ENCODE measurements at places on chromosomes 4 and X.

DNA sequence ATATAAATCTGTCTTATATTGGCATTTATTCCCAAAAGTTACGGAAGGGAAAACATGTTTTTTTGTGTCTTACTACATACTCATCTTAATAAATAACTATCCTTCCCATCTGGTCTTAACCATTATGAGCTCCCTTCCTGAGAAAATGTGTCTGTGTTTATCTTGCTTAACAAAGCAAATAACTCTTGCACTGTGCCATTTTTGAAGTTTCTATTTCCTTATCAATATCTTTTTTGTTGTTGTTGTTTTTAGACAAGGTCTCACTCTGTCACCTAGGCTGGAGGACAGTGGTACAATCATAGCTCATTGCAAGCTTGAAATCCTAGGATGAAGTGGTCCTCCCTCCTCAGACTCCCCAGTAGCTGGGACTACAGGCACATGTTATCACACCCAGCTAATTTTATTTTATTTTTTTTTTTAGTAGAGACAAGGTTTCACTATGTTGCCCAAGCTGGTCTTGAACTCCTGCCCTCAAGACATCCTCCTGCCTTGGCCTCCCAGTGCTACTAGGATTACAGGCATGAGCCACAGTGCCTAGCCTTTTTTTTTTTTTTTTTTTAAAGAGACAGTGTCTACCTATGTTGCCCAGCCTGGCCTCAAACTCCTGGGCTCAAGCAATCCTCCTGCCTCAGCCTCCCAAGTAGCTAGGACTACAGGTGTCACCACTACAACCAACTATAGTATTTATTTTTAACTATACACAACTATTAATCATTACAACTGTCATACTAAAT, 36.9 kb downstream of the CNOT6L start:
- DNase-seq = no peak

DNA sequence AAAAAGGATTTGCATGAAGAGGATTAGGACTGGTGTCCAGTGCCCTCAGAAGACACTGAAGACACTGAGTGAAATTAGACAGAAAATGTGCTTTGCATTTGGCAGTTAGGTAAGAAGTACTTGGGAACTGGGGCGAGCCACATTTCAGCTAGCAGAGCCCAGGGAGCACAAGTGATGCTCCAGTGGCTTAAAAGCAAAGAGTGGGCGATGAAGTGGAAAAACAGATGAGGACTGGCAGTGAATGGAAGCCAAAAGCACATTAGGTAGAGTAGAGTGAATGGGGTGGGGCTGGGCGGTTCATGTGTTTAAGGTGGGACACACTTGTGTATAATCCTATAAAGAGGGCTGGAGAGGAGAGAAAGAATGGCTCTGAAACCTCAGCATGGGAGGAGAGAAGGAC, 18.4 kb downstream of the DCLK2 start:
- no peak for DNase-seq

DNA sequence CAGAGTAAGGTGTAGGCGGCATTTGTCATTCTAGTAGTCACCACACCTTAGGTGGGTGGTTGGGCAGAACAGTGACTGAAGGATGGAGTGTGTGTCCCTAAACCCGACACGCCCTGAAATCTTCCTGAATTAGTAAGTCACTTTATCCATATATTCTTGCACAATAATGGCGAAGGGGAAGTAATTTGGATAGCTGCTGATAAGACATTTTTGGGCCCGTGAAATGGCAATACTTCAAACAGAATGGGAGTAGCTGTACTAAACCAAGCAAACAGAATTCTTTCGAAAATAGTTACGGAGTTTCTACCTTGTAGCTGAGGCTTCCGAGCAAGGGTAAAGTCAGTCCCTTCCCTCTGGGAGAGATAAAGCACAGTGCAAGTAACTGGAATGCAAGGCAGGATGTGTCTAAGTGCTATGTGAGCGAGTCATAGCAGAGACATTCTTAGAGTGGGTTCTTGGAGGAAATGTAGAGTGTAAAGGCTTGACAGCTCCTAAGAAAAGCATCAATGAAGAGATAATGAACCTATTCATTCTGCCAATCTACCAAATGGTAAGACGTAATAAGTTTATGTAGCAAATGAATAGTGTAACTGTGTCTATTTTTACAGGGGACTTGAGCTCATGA, 72.8 kb downstream of the CLCN5 start:
- DNase-seq = no peak

GRCh38 chr4:141686879-141687278, 50.5 kb downstream of the IL15 start:
- DNase-seq = no peak

DNA sequence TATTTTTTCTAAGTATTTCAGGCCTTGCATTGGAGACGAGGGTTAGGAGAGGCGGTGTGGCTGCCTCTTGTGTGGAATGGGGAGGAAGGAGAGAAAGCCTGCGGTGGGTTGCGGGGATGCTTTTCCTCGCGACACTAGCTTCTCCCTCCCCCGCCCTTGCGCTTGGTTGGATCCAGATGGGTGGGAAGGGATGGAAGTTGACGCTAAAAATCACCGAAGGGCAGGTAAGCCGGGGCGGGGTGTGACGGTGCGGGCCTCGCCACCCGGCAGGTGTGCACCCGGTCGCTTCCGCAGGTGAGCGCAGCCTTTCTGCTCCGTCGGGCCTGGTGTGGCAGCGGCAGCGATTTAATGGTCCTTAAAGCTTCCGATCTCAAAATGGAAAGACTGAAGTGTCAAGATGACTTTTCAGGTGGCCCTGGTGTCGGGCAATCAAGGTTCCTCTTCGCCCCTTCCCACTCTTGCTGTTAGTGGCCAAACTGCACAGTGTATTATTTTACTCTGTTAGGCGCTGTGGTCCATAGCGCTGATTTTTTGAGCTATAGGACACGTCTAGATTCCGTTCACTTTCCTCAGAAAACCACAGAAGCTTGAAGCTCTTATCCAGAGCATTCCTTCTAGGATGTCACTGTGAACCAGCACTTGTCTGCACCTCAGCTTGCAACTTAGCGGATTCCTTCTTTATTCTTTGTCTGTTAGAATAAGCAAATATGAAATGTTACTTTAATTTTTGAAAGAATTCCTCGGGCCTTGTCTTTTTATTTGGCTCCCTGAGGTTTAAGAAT, 765 bp downstream of the ENOPH1 start:
- no peak for DNase-seq

GRCh38 chr4:38788317-38788716, 5.5 kb upstream of the TLR10 start:
- no peak for DNase-seq

GRCh38 chr4:38611676-38612075, 52.3 kb upstream of the KLF3 start:
- DNase-seq = no peak

- DNase-seq = no peak
These were observed 12.9 kb upstream of the WDR17 start for GRCh38 chr4:176052744-176053143.

DNA sequence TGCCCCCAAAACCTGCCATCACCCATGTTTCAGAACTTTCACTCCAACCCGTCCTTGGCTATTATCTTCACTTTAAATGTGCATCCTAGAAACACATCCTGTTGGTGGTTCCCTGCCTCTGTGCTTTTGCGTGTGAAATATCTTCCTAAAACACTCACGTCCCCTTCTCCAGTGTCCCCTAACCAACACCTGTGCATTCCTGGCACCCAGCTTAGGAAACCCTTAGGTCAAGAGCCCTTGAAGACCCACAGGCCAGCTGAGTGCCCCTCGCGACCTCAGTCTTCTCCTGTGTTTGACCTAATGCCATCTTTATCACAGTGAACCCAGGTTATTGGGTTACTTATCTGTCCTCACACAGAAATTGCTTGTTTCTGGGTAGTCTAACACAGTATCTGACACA, 117.6 kb downstream of the STK32B start:
- no peak for DNase-seq

DNA sequence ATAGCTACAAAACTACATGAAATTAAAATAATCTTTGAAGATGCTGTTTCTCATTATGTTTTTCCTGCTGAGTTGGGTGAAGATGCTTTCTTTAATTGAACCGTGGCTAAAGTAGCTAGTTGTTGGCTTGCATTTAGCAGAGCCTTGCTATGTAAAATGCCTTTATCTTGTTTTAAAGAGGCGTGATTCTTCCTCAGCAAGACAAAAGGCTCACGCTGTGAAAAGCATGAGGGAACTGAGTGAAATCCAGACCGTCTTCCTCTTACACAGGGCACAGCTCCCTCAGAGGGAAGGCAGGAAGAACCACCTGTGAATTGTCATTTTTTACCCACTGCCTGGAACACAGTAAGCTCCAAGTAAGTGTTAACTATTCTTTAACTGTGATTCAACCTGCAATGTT, 39.0 kb upstream of the ZNF518B start:
- no peak for DNase-seq

GRCh38 chrX:19743386-19743785, 144.0 kb downstream of the SH3KBP1 start:
- DNase-seq = peak; percentile 78

DNA sequence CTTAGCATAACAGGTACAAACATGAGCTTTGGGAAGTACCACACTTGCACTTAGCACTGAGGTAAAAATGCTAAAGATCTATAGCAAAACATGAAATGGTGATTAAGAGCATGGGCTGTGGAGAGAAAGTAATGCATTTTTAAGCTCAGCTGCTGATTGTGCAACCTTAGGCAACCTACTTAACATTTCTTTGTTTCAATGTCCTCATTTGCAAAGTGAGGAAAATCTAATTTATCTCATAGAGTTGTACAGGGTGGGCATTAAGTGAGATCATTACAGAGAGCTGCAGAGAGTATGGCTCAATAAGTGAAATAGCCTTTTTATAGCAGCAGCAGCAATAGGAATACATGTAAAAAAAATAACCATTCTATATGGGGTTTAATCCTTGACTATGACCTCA, 87.0 kb downstream of the PAK3 start:
- DNase-seq = no peak

DNA sequence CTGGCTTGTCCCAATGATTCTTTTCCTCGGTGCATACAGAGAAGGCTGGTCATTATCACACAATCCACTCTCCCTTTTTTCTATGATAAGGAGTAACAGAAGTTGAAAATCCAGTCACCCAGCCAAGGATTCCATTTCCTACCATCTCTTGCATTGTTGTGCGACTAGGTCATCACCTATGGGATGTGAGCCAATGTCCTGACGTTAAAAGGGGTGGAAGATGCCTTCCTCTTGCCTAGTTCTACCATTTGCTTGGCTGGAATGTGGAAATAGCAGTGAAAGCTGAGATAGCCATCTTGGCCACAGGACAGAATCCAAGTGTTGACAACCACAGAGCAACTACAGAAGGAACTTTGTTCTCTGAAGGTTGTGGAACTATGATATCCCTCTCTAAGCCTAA, 132.2 kb upstream of the KIT start:
- DNase-seq = no peak

DNA sequence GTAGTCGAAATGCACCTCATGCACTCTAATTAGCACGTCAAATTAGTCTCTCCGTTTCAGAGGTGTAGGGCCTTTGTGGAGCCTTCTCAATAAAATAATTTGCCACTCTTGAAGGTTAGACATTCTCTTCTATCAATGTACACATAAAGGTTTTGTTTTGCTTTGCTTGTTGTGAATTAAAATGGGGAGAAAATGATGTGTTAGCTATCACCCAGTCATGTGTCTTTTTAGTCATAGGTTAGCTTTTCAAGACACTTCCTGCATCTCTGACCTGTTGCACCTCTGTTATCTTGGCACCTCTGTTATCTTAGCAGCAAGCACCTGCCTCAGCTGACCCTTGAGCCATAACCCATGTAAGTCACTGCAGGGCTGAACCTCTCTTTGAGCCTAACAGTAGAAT, 936 bp downstream of the TMEM144 start:
- DNase-seq = no peak

- DNase-seq = no peak
These were observed 180.4 kb downstream of the NR3C2 start for GRCh38 chr4:148261848-148262247.

- no peak for DNase-seq
These were observed 109.4 kb downstream of the KLHL4 start for GRCh38 chrX:87626996-87627395.

- no peak for DNase-seq
These were observed 2.5 kb upstream of the GABRE start for GRCh38 chrX:151977009-151977408.

DNA sequence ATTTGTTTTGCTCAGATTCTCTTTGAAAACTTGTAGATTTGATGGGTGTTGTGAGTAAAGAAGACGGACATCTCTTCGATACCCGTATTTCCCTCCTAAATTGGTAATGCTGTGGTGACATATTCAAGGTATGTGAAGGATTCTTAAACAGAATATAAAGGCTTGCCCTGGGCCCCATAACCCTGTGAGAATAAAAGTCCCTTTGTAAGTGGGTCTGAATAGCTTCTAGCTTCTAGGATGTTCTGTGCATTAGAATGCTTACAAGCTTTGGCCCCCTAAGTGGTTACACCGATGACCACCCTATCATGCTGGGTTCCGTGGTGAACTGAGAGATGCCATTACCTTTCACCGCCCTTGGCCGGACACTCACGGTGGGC, 574 bp upstream of the MOB1B start:
- DNase-seq = no peak

DNA sequence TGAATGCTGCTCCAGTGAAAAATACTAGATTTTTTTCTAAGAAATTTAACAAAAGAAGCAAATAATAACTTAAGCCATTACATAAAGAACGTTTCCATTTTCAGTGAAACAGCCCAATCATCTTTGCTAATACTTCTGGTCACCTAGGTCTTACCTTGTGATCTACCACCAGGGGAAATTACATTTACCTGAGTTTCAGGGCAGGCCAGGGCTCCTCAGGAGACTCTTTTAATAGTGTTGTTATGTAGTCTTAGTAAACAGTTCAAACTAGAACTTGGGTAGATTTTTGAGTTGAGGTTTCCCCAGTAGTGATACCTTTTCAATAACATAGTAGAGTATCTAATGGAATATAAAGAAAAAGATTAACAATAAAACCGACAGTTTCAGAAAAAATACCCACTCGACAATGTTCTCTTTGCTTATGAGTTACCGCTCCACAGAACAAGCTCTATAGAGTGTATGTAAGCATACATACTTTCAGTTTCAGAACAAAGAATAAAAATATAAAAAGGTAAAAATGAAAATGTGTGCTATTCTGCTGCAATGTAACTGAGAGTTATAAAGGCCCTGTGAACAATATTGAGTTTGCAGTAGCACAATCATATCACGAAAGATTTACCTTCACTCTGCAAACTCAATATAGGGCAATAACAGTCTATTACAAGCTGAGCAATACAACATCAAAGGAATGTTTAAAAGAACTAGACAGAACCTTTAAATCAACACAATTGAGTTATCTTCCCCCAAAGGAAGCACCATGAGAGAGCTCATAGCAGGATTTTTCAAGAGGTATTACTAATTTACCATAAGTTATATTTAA, 165.8 kb downstream of the ATOH1 start:
- no peak for DNase-seq

DNA sequence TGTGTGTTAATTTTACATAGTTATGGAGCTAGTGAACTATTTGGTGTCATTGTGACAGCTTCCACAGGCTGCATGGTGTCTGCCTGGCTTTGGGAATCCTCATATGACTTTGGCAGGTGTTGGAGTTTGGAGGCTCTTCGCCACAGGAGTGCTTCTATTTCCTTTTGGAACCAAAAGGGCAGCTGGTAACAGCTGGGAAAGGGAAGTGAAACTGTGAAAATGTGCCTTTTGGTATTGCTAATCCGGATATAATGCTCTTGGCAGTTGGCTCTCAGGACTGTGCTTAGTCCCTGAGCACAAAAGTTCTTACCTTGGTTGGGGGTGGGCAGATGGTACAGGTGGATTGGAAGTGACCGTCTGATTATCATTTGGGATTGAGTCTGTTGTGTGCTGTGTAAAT, 18.1 kb downstream of the OFD1 start:
- DNase-seq = no peak

All from GM12864 (cell line).